ENCODE measurements at places on chromosomes 7 and 10. TPM values are rescaled to one million over a fixed set of nuclear protein-coding genes. Genes with fewer than 3 reads are reported as not detected.

GPR141 gene
- polyA plus RNA-seq: 1.0 TPM

GIMAP2 gene
- 24.6 TPM for polyA plus RNA-seq

LMBR1 gene
- 63.4 TPM for polyA plus RNA-seq

BHLHA15 gene
- polyA plus RNA-seq: 0.60 TPM

BAMBI gene
- 137 TPM for polyA plus RNA-seq

GIMAP4 gene
- polyA plus RNA-seq: 78.0 TPM

ABCA13 gene
- 2.2 TPM for polyA plus RNA-seq

FRMPD2 gene
- 2.5 TPM for polyA plus RNA-seq

HGF gene
- polyA plus RNA-seq: 22.1 TPM

DNA sequence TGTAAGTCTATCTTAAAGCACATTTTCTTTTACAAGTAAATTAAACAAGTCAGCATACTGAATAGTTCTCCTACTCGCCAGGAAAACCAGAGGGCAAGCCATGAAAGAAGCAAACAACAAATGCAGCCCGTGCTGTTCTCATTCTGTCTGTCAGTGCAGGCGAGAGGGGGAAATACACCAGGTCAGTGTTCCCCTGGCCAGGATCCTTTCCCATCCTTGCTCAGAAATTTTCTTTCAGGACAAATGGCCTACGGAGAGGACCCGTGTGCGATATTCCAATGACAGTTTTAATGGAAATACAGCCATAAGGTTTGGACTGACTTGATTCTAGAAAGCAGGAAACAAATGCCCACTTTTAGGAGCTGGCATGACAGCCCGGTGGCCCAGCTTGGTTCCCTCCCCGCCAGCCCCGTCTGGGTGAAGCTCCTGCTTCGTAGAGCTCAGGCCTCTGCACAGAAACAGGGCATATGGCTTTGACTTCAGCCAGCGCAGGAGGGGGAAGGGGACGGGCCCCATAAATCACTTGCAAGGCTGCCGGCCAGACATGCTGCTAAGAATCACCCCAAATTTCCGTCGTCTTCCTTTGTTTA, 67.8 kb downstream of the FRMD4A start:
- DNase-seq: no peak

- no peak for DNase-seq
Observed at GRCh38 chr10:91219371-91220193, 881 bp upstream of the PCGF5 start.

GRCh38 chr10:5960070-5960972, 17.0 kb downstream of the IL15RA start:
- DNase-seq: no peak

GRCh38 chr10:35517431-35518181, 87.5 kb upstream of the GJD4 start:
- DNase-seq: no peak

DNA sequence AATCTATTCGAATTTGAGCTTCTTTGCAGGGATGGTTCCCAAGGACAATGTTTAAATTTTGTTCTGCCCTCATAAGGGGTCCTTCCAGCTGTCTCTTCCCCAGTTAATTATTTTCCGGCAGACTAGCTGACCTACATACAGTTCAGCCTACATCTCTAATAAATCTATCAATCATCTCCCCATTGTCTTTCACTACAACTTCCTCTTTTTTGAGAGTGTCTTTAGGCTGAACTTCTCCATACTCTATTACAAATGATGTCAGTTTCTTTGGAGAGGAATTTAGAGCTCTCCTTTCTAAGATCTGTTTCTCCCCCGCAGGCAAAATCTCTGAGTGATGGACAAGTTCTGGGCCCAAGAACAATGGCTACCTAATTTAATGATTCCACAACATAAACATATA, 122.2 kb downstream of the PCLO start:
- no peak for DNase-seq

DNA sequence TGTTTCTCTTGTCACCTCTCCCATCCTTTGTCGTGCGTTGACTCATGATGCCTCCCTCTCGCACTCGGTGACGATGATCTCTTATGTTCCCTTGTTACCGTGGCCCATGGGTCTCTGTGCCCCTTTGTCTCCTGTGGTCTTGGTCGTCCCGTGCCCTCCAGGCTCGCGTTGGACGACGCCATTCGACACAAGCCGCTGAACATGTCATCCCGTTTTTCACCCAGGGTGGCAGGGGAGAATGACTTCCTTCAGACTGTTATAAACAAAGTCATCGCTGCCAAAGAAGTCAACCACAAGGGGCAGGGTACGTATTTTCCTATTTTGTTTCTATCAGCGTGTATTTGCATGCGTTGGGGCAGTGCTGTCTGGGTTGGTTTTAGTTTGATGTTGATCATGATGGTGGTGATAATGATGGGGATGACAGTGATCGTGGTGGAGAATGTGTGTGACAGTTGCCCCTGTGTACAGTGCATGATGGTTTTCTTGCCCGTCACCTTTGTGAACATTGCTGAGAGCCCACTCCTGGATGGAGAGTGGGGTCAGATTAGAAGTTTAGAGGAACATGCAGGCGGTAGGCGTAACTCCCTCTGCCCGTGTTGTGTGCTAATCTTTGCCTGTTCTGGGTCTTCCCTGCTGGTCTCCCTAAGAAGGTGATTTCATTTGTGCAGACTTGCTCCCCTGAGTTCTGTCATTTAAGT, 107.0 kb downstream of the DOCK1 start:
- DNase-seq: no peak

DNA sequence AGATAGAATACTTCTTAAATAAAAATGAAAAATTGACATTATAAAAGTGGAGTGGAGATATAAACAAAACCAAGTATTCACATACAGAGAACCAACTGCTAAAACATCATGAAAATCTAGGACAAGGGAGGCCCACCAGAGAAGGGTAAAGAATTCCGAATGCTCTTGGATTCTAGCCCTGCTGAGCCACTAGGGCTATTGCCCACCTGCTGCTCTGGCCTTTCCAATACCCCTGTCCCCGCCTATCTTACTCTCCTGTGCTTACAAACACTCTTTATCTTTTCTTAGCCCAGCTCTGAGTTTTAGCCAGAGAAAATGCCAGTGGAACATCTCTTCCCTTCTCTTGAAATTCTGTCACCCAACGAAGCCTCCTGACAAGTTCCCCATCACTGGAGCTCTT, 100.3 kb downstream of the MACC1 start:
- no peak for DNase-seq

- no peak for DNase-seq
Observed at GRCh38 chr10:116504786-116505185, 40.9 kb upstream of the PNLIP start.

GRCh38 chr7:130394421-130395195, 14.3 kb downstream of the CPA1 start:
- DNase-seq: no peak

- no peak for DNase-seq
Observed at GRCh38 chr10:132445516-132446194, 48.7 kb downstream of the PWWP2B start.

DNA sequence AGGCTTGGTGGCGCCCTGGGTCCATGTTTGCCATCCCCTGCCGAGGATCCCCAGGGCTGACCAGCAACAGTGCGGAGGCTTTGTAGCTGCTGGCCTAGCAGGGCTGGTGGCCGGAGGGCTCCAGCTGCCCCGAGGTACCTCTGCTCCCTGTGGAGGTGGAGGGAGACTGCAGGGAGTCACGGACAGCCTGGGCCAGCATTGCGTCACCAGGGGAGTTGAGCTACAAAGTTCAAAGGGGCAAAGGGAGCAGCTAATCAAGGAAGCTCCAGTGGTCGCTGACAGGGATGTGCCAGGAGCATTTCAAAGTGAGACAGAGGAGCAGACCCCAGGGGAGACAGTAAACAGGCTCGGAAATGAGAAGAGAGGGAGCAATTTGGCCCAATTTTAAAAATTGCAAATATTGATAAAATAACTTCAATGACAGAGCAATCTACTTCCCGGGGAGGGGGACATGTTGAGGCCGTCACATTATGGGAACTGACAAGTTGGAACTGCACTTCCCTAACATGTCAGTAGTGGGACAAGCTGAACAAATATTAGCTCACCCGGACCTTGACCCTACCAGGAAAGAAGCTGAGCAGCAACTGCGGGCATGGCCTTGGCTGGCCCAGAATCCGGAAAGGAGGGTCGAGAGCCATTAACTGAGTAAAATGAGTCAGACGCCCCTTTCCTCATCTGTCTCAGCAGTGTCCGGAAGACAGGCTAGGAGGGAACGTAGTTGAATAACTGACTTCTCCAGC, 39.4 kb downstream of the BTBD16 start:
- DNase-seq: peak; percentile 10

DNA sequence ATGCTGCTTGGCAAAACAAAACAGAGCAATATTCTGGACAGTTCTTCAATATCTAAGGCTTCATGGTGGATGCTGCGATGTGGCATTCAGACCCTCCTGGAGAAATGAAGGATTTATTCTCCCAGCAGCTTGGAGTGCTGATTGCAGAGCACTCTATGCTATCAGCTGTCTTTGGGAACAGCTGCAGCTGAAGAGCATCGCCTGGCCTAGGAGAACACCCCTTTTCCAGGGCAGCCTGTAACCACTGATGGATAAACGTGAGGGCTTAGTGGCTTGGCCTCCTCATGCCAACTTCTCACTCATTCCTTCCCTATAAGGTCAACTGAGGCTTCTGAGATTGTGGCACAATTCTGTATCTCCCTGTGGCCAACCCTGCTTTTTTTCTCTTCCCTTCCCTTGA, 638.1 kb upstream of the CNTNAP2 start:
- DNase-seq: no peak

DNA sequence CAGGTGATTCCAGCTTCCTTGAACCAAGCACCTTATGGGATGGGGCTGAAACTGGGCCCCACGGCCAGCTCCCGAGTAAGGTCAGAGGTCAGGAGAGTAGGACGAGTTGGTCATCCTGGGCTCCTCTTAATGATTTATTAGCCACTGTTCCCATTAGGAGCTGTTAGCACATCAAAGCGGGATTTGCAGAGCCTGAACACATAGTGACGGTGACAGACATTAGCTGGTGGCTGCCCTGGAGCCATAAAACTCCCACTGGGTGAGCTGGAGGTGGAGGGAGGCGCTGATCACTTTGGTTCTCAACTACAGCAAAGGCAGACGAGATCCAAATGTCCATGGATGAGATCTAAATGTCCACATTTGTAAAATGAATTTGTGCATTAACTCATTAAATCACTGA, 48.1 kb downstream of the COL13A1 start:
- DNase-seq: no peak

DNA sequence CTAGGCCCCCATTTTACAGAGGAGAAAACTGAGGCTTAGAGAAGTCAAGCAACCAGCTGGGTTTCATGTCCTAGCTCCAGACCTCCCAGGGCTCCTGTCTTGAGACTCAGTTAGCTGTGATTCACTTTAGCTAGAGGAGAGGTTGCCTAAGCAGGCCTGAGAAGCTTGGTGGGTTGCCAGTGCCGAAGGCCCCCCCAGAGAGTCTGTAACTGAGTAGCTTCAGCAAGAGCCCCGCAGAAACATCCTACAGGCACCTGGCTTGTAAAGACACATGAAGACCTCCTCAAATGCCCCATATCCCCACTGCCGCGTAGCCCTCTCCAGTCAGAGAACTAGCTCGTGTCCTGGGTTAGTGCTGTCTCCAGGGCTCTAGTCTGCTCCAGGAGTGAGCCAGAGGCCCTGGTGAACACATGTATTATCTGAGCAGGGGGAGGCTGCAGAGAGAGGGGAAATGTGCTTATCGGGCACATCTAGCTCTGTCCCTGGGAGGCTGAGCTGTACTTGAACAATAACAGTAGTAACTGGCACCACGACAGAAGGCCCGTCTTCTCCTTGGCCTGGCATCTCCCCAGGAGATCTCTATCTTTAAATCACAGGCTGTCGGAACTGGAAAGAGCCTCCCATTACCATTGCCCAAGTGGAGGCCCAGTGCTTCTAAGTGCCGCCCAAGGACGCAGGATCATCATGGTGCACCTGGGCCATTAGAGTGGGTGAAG, 28.9 kb downstream of the UNC5B start:
- DNase-seq: no peak

DNA sequence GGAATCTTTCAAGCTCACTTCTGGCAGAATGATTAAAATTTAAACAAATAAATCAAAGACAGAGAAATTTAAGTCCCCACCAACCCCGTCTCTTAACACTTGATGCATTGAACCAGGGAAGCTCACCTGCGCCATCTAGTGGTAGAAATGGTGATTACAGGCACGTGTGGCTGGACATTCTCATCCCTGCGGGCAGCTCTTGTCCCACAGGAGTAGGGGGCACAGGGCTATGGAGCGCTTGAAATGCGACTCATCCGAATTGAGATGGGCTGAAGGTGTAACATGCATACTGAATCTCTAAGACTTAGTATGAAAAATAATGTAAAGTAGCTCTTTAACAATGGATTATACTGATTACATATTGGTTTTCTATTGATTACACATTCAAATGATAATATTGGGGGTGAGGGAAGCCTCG, 24.8 kb upstream of the SLIT1 start:
- peak; percentile 45 for DNase-seq

- no peak for DNase-seq
Observed at GRCh38 chr10:95761939-95762492, 6.1 kb downstream of the ENTPD1 start.

DNA sequence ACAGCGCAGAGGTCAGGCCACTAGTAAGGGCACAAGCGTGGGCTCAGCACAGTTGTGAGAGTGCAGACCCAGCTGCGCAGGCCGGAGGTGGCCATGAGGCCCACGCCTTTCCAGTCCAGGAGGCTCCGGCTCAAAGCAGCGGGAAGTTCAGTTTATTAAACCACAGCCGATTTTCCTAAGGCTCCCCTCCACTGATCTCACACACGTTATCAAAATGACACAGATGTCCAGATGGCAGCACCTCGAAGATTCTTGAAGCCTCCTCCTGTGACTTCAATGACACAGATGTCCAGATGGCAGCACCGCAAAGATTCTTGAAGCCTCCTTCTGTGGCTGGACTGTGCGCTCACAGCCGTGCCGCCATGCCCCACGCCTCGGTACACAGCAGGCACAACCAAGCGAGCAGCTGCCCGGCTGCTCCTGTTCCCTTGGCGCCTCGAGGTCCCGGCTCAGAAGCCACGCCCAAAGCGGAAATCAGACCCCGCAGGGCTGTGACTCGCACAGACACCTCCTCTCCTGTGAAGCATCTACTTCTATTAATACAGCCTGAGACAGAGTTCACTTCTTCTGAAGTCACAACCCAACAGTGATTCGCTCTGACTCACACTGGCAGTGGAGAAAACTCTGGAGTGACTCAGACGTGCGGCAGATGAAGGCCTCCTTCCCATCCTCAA, 122.7 kb downstream of the MAD1L1 start:
- no peak for DNase-seq

GRCh38 chr10:102779680-102780526, 36.2 kb downstream of the WBP1L start:
- no peak for DNase-seq

GRCh38 chr7:15929411-15929810, 242.9 kb upstream of the MEOX2 start:
- DNase-seq: no peak

- no peak for DNase-seq
Observed at GRCh38 chr10:60611291-60611747, 167.0 kb upstream of the CDK1 start.

DNA sequence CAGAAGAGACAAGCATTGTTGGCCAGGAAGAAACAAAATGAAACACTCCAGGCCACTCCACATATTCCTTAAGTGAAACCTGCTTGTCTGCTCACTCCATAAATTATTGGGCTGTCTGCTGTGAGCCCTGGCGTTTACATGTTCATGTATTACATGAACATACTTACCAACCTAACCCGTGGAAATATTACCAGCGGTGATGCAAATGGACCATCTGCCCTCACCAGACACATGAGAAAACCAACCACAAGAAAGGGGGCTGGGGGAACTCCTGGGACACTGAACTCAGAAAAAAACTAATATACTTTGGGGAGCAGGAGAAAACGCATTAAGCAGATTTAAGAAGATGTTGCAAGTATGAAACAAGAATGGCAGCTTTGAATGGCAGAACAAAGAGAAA, 731.2 kb upstream of the IGFBP3 start:
- no peak for DNase-seq
